ACHN (cell line): ENCODE measurements at places on chromosomes 6 and 20.

GRCh38 chr6:124796464-124796970 lies 165.7 kb upstream of the RNF217 start:
- no peak for DNase-seq

- DNase-seq: peak; percentile 57
Measured at GRCh38 chr6:34459899-34460593, 5.8 kb upstream of the PACSIN1 start.

GRCh38 chr6:92354270-92354829 lies 1065.0 kb downstream of the EPHA7 start:
- no peak for DNase-seq

DNA sequence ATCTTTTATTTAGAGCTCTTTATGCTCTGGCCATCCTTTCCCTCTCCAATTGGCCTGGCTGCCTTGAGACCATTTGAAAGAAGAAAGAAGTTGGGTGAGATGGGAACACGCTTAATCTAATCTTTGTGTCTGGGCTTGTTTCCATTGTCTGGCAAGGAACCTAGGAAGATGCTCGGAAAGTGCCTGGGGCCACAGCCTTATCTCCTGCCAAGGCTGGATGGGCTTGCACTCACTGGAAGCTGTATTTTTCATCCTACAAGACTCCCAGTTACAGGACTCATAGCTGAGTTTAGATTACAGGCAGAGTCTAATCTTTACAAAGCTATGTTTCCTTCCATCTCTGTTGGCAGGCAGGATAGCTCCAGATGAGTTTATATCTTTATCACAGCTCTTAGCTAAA lies 33.1 kb upstream of the CDYL start:
- DNase-seq: no peak

- no peak for DNase-seq
Measured at GRCh38 chr6:136786658-136787057, 5.6 kb downstream of the MAP3K5 start.

- no peak for DNase-seq
Measured at GRCh38 chr6:20630136-20630535, 95.9 kb downstream of the CDKAL1 start.

DNA sequence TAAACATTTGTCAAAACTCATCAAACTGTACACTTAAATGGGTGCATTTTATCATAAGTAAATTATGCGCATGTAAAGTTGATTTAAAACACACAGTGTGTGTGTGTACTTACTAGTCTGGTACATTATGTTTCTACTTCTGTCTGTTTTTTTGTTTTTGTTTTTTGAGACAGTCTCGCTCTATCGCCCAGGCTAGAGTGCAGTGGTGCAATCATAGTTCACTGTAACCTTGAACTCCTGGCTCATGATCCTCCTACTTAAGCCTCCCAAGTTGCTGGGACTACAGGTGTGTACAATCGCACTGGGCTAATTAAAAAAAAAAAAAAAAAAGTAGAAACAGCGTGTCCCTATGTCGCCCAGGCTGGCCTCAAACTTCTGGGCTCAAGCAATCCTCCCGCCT lies 23.0 kb upstream of the FKBP5 start:
- no peak for DNase-seq

GRCh38 chr6:46191961-46192360 lies 21.2 kb upstream of the ENPP5 start:
- DNase-seq: peak; percentile 31

DNA sequence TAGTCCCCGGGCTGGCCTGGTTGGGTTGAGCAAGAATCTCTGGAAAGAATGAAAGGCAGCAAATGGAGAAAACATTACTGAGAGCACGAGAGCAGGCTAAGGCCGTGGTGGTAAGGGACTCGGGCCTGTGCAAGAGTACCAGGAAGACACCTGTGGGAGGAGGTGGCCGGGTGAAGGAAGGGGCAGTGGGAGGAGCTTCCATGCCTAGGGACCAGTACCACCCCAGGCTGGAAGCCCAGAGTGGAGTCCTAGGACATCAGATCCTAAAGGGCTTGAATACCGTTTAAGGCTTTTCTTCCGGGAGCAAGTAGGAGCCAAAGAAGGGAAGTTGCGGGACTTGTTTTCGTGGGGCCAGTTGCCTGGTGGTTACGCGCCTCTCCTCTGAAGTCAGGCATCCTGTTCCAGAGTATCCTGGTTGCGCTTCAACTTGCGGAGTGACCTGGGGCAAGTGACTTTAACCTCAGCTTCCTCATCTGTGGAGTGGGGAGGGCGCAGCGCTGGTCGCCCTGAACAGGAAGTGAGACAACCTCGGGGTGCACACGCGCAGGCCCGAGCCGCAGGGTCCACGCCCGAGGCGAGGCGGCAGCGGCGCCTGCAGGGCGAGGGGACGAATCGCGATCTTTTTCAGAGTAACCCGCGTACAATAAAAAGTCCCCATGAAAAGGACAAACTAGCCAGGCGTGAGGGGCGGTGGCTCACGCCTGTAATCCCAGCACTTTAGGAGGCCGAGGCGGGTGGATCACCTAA lies 1.1 kb upstream of the TPD52L2 start:
- peak; percentile 84 for DNase-seq

- no peak for DNase-seq
Measured at GRCh38 chr20:49210101-49210756, 9.0 kb upstream of the DDX27 start.

GRCh38 chr6:129678463-129678862 lies 31.5 kb downstream of the ARHGAP18 start:
- no peak for DNase-seq

GRCh38 chr6:97771372-97771771 lies 488.4 kb upstream of the MMS22L start:
- no peak for DNase-seq

- DNase-seq: no peak
Measured at GRCh38 chr6:13913226-13914001, 11.3 kb upstream of the RNF182 start.

DNA sequence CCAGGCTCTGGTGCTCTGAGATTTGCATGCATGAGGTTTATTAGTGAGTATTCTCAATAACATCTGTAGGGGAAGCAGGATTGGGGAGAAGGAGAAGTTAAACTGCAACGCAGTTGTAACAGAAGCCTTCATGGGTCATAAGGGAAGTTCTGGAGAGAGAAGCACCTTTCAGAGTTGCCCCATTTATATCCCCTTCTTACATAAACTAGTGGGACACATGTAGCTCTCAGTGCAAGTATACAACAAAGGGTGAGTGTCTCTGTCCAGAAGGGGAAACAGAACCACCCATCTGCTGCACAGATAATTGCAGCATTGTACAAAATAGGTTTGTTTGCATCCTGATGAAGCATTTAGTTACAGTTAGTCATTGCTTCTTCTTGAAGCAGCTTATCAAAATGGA lies 4.3 kb upstream of the ADGB start:
- DNase-seq: no peak

DNA sequence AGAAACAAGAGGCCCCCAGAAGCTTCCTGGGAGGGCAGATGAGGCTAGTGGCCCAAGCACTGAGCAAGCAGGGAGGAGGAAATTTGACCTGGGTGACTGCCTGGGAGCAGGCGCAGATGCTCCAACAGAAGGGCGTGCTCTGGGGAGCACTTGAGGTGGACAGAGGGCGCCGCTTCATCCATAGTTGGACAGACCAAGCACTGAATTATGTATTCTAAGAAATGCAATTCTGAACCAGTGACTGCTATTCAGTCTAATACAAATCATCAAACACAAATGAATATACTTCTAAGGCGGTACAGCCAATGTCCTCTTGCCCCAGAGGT lies 28.7 kb upstream of the IRF4 start:
- no peak for DNase-seq

GRCh38 chr6:83270971-83271719 lies 78.0 kb downstream of the RWDD2A start:
- no peak for DNase-seq

DNA sequence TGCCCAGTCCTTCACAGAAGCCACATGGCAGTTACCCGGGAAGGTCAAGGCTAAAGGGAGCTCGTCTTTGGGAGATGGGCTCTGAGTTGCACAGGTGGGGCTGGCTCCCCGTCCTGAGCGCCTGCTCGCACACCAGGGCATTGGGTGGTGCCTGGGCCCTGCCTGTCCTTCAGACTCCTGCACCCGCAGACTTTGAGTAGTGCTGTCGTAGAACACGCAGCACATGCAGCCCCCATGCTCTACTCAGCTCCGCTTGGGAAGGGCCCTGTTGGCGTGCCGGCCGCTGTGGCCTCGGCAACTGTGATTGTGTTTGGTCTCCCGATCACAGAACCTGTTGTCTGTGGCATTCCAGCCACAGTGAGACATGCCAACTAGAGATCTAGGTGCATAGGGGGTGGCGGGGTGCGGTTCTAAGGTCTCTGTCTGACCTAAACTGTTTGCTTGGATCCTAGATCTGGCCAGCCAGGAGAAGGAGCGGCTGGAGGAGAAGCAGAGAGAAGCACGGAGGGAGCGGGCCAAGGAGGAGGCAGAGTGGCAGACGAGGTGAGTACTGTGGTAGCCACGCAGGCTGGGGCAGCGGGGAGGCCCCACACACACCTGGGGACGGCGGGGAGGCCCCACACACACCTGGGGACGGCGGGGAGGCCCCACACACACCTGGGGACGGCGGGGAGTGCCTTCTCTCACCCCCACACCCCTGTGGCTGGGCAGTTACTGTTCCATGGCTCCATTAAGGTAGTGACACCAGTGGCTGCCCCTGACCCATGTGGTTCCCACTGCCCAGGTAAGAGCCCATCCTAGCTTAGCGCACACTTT lies 11.3 kb upstream of the ADRM1 start:
- no peak for DNase-seq

- no peak for DNase-seq
Measured at GRCh38 chr6:73752943-73753342, 56.9 kb downstream of the CD109 start.

DNA sequence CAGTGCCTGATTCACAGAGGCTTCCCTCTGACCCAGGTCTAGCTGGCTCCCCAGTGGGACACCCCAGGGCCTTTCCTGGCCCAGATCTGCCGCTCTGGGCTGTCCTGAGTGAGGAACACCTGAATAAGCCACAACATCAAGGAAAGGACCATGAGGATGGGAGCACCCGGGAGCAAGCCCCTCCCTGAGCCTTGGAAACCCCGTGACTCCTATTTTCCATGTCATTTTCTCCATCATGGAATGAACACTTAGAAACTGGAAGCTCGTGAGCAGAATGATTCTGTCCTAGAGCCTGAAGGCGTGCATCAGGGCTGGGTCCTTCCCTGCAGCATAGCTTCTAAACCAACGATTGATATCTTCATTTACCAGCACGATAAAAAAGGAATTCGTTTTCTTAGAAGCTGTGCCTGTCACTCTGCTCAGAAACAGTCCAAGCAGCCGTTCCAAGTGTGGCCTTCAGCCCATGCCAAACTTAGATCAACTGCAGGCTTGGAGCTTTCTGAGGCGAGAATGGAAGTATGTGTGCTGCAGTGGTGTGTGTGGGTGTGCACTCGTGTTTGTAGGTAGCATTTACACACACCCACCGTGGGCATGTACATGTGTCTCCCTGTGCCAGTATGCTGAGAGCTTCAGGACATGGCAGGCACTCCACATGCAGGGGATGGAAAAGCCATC lies 83.2 kb upstream of the FOXC1 start:
- DNase-seq: no peak

- DNase-seq: no peak
Measured at GRCh38 chr20:60263725-60264709, 305.8 kb downstream of the CDH26 start.

GRCh38 chr6:2237001-2237400 lies 8.4 kb downstream of the GMDS start:
- DNase-seq: no peak

GRCh38 chr6:6816716-6817115 lies 228.2 kb downstream of the LY86 start:
- DNase-seq: no peak

- no peak for DNase-seq
Measured at GRCh38 chr20:49412953-49413352, 69.5 kb downstream of the KCNB1 start.

GRCh38 chr6:148770408-148771211 lies 23.8 kb downstream of the UST start:
- DNase-seq: no peak

- no peak for DNase-seq
Measured at GRCh38 chr20:10239954-10240353, 21.3 kb downstream of the SNAP25 start.

DNA sequence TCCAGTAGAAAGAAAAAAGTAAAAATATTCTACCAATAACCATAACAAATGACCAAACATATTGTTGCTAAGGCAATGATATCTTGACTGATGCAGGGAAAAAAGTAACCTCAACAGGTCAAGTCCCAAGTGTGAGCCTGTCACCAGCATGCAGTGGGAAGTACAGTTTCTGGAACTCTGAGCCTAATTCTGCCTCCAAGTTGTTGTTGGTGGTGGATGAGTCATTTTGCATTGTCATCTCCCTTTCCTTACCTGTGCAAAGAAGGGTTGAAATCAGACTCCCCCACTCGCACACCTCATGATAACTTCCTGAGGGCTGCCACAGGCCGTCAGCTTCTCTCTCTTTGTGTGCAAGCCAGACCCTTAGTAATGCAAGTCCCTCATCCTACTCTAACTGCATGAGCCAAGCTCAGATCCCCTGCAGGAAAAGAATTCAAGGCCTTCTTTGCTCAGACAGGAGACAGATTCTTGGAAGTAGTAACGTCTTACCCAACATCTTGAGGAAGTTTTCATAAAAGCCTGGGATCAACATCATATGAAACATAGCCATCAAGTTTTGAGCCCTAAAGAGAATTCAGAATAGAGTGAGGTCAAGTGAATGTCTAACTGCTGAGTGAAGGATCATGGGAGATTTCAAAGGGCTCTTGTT lies 207.6 kb upstream of the FOXA2 start:
- no peak for DNase-seq

GRCh38 chr6:78688668-78689067 lies 178.7 kb upstream of the IRAK1BP1 start:
- no peak for DNase-seq

DNA sequence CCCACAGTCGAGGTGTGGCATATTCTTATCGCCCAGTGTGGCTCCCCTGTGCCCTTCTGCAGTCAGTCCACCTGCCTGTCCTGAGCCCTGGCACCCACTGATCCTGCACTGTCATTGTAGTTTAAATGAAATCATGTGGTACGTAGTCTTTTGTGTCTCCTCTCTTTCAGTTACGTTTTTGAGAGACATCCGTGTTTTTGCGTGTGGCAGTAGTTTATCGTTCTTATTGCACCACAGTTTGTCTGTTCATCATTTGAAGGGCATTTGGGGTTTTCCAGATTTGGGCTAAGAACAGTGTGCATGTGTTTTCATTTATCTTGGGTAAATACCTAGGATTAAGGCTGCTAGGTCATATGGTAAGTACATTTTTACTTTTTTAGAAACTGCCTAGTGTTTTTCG lies 49.3 kb downstream of the SPATA2 start:
- DNase-seq: no peak

- no peak for DNase-seq
Measured at GRCh38 chr6:132888701-132889100, 74.3 kb downstream of the RPS12 start.

- DNase-seq: no peak
Measured at GRCh38 chr6:6694825-6695624, 106.5 kb downstream of the LY86 start.

GRCh38 chr20:46434597-46434996 lies 28.2 kb upstream of the ELMO2 start:
- DNase-seq: no peak

DNA sequence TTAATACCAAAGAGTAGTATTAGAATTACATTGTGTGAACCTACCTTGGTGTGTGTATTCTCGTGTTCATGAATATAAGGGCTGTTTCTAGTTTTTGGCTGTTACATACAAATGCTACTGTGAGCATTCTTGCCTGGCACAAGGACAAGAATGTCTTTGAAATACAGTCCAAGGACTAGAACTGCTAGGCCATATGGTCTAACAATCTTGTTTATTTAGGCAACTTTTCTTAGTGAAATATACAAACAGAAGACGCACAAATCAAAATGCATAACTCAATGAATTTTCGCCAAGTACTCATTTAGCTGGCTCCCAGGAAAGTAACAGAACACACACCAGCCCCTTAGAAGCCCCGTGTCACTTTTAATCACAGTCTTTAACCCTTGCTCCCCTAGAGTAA lies 28.5 kb downstream of the KDM1B start:
- DNase-seq: no peak
